ENCODE measurements at places on chromosomes 5 and 9.

DNA sequence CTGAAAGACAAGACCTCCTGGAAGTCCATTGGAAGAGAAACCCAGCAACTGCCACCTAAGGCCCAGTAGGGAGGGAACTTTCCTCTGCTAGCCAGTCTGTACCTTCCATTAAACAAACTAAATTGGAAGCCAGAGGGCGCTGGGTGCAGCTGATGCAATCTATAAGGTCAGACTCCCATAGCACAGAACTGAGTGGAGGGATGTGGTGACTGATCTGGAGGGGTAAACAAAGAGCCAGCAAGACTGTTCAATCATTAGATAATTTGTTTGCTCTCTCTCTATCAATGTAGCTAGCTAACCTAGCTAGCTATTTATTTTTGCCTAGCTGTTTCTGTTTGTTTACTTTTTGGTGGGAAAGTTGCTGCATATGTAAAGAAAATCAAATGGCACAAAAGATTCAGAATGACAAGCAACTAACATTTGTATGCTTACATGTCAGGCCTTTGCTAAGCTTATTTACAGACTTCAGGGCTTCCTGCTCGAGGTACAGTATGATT, 291.8 kb upstream of the DAB2 start:
- no peak overlapping the region for H3K4me3 ChIP-seq
- peak; percentile 74 for DNase-seq
- H3K27ac ChIP-seq: no peak overlapping the region
- H3K4me1 ChIP-seq: no peaks in the 10 kb centered on the region

GRCh38 chr9:77707383-77708063, 59.4 kb upstream of the GNA14 start:
- peaks cover 4% of the 10 kb centered on the region for H3K27me3 ChIP-seq
- DNase-seq: no peak

- H3K4me3 ChIP-seq: peak overlapping the region; percentile 73
- H3K4me1 ChIP-seq: peaks cover 10% of the 10 kb centered on the region
- no peaks in the 10 kb centered on the region for H3K36me3 ChIP-seq
- H3K27me3 ChIP-seq: peaks cover 17% of the 10 kb centered on the region
- DNase-seq: peak; percentile 76
Measured at GRCh38 chr9:2241836-2242741, 226.9 kb downstream of the SMARCA2 start.

GRCh38 chr5:77864997-77865396, 88.9 kb upstream of the TBCA start:
- H3K27me3 ChIP-seq: no peaks in the 10 kb centered on the region
- no peak overlapping the region for H3K4me3 ChIP-seq
- H3K4me1 ChIP-seq: no peaks in the 10 kb centered on the region
- no peak for DNase-seq

GRCh38 chr5:111840036-111840674, 83.2 kb upstream of the NREP start:
- peaks cover 5% of the 10 kb centered on the region for H3K27me3 ChIP-seq
- H3K27ac ChIP-seq: no peak overlapping the region
- no peaks in the 10 kb centered on the region for H3K4me1 ChIP-seq
- no peak overlapping the region for H3K4me3 ChIP-seq
- DNase-seq: no peak

DNA sequence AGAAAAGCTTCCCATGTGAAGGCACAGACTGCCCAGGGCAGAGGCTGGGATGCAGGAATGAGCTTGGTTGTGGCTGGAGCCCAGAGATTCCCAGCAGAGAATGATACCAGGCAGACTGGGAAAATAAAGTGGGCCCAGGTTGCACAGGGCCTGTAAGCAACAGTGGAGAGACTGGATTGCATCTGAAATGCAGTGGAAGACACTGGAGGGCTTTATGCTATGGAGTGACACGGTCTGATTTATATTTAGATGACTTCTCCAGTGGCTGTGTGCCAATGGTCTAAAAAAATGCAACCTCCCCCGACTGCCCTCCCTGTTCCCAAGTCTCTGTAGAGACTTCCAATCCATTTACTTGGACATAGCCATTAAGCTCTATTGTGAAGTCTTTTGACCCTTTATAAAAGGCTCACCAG, 951.1 kb upstream of the DMAC1 start:
- no peak for DNase-seq
- no peak overlapping the region for H3K4me3 ChIP-seq
- no peaks in the 10 kb centered on the region for H3K36me3 ChIP-seq
- H3K4me1 ChIP-seq: no peaks in the 10 kb centered on the region

GRCh38 chr5:6745706-6746222, 32.5 kb downstream of the TENT4A start:
- DNase-seq: peak; percentile 35
- H3K27me3 ChIP-seq: no peaks in the 10 kb centered on the region
- peaks cover 41% of the 10 kb centered on the region for H3K36me3 ChIP-seq
- peaks cover 7% of the 10 kb centered on the region for H3K4me1 ChIP-seq
- H3K4me3 ChIP-seq: no peak overlapping the region

DNA sequence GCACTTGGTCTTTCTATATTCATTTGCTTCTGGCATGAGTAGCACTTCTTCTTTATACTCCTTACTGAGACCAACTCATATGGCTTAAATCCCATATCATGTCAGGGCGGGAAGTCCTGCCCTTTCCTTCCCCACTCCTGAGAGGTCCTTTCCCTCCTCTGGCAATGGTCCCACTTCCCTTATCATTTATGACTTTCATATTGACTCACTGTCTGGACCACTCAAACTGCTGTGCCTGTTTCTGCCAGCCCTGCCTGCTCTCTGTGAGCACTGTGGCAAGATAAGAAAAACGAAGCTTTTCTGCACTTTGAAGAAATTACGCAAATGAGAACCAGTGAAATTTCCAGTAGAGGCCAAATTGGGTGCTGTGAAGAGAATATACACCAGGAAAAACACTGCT, 58.1 kb downstream of the ZNF474 start:
- no peaks in the 10 kb centered on the region for H3K36me3 ChIP-seq
- H3K4me1 ChIP-seq: peaks cover 4% of the 10 kb centered on the region
- H3K27ac ChIP-seq: no peak overlapping the region
